ENCODE measurements at places on chromosomes 3 and 15.

DNA sequence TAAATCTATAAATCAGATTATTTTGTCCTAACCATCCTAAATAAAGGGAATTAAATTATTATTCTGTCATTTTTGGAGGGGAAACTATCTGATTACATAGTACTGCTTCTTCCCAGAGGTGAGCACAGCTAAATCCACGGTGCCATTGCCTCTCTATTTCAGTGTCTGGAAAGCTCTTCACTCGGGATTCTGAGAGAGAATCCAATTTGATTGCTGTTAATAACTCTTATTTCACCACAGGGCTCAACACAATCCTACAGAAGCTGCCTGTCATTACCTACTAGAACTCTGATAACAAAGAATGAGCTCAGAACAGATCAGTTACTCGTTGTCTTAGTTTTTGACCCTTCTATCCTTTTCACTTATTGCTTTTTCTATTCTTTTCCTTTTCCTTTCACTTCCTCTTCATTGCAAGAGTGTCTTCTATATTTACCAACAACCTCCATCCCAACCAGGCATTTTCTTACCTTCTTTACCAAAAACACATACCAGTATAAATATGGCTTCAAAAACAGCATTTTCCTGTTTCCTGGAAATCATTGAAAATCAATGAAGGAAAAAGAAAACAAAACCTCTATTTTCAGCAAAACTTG lies 30.4 kb downstream of the OXNAD1 start:
- no peak for DNase-seq

DNA sequence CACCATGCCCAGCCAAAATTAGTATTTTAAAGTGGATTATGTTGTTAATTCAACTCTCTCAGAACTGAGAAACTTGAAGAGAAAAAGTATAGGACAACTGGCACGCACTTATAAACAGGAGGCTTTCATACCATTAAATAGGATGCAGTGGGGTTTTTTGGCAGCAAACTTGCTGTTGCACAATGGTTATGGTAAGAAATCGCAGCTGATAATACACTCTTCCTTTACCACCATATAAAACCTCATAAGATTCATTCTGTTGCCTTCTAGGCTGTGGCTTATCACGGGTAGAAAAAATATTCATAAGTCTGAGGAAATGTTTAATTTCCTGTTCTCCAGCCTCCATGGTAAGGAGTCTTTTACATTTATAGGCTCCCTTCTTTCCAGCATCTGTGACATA lies 95.3 kb downstream of the TMCO5A start:
- DNase-seq, result no peak

GRCh38 chr3:66492071-66492470 lies 8.8 kb downstream of the LRIG1 start:
- DNase-seq, result no peak

GRCh38 chr3:100879195-100879810 lies 113.9 kb downstream of the ABI3BP start:
- no peak for DNase-seq

DNA sequence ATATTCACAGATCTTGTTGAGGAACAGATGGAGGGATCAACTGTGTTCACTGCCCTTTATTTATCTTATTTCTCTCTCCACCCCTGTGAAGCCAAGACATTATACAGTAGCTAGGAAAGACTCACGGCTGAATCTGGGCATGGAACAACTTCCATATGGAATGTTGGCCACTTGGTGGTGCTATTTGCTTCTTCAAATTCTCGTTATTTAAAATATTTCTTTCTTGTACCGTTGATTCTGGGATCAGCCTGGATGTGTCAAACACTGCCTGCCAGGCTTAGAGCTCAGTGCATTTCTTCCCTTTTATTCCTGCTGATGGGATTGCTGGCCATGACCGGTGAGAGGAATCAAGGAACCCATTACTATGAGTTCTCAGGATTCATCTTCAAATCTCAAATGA lies 17.5 kb upstream of the GASK1A start:
- peak; percentile 61 for DNase-seq

GRCh38 chr15:66452971-66453580 lies 44.5 kb downstream of the SNAPC5 start:
- DNase-seq, result no peak

- no peak for DNase-seq
Observed at GRCh38 chr3:23867400-23867799, 49.4 kb downstream of the NKIRAS1 start.

- DNase-seq, result no peak
Observed at GRCh38 chr15:77866596-77867125, 210.8 kb downstream of the TBC1D2B start.

DNA sequence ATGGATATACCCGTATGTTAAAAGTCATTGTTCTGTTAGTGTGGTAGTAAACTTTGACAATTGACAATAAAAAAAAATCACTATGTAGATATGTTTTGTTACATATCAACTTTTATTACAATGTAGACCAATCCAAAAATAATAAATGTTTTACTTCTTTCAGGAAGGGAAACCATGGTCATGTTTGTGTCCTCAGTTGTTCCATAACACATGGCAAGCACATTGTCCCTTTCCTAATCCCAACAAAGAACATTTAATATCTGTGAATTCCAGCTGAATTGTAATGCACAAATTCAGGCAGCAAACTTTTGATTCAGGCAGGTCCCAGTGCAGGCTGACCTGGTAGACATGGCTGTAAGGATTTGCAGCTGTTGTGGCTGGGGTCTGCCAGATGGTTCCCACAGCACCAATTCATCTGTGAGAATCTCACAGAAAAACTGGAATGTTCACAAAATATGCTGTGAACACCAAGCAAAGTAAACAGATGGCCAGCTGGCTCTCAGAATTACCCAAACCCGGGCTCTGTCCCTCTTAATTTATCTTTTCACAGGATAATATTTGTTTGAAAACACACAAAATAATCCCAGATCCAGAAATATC lies 1.9 kb upstream of the SPG21 start:
- no peak for DNase-seq

- no peak for DNase-seq
Observed at GRCh38 chr3:140438736-140439470, 239.0 kb upstream of the TRIM42 start.

GRCh38 chr3:148694116-148694515 lies 3.6 kb upstream of the AGTR1 start:
- DNase-seq, result no peak

DNA sequence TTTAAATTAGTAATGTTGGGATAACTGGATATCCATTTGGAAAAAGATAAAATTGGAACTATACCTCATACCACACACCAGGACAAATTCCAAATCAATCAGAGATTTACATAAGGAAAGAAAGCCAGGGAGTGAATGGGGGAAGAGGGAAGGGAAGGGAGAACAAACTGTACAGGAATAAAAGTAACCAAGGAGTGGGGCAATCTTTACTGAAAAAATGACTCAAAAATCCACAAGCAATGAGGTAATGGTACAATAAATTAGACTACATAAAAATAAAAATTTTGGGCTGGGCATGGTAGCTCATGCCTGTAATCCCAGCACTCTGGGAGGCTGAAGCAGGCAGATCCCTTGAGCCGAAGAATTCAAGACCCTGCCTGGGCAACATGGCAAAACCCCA lies 82.6 kb downstream of the MLH1 start:
- no peak for DNase-seq

DNA sequence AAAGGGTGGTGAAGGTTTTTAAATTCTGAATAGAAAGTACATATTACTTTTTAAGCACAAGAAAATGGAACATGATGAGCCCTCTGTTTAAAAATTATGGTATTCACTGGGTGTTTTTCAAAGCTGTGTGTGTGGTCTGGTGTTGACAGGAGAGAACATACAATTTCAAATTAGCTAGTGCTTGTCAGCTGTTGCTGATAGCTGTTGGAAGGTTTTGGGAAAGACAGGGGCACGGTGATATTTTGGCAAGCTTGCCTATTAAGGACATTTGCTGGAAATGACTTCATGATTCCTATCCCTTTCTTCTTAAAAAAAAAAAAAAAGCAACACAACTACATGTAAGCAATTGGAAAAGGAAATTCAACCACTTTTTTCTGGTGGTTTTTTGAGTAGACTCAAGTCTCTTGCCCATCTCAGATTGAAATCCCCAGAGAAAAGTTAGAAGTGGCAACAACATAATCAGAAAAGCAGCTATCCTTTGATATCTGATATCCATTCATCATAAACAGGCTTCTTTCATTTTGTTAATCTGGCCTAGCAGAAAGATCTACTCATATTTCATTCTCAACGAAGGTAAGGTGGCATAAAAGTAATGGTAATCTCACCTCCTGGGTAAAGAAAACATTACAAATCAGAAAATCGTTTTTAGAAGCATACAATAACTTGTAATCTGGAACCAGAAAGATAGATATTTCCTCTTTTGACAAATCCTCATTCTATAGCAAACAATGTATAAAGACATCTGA lies 130.0 kb downstream of the RBMS3 start:
- no peak for DNase-seq

- DNase-seq, result no peak
Observed at GRCh38 chr3:160471892-160472291, 22.3 kb upstream of the TRIM59 start.

- no peak for DNase-seq
Observed at GRCh38 chr3:102398176-102398575, 36.6 kb upstream of the ZPLD1 start.

DNA sequence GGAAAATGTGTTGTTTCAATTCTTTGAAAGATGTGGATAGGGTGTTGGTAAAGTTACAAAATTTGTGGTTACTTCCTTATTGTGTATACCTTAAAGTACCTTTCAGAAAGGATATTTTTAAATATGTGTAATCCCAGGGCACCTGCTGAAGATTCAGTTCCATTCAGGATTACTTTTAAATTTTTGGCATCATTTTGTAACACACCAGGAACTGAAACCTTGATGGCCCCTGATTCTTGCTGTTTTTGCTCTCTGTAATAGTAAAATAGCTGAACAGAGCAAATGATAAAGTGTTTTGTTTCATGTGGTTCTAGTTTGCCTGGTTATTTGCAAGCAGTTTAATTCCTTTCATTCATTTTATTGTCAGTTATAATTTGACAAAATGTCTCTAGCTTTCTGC lies 160.9 kb downstream of the KLHL25 start:
- no peak for DNase-seq

DNA sequence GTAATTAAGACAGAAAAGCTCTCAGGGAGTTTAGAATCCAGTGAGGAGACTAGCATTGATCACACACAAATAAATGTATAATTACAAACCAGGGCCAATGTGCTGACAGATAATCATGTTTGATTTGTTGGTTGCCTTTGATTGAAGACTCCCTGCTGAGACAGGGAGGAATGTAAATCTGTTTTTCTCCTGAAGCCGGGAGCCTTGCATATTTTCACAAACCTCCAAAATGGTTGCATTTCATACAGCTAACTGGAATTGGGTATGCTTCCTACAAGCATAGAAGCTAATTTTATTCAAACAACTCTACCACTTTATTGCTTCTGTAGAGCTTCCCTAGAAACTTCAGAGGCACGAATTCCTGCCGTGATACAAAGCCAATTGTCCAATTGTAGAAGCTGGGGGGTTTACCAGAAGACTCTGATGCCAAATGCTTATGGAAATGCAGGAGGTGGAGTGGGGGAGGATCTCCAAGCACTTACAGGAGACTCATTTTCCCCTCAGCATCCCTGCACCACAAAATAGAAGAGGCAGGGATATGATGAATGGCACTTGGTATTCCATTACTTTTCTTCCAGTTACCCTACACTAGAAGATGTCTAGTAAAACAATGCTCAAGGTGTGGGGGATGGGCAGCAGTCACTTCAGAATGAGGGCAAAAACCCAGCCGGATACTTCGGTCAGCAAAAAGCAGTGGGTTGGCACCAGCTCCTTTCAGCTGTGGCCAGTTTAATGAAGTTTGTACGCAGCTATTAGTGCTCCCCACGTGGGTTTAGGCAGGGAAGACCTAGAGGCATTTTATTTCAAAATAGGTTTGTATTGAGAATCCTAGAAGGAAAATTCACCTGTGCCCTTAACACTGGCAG lies 11.4 kb upstream of the MEX3B start:
- DNase-seq, result no peak

DNA sequence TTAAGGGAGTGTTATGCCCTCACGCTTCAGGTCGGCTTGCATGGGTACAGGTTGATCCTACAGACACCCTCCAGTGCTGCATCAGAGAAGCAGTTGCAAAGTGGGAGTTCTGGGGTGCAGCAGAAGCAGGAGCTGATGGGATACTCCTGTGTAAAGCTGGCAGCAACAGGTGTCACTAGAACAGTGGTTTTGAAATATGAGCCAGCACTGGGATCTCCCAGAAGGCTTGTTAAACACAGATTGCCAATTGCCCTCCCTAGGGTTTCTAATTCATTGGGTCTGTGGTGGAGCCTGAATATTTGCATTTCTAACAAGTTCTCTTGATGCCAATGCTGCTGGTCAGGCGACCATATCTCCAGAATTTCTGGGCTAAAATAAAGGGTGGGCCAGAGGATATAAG lies 350.4 kb downstream of the CLSTN2 start:
- no peak for DNase-seq

DNA sequence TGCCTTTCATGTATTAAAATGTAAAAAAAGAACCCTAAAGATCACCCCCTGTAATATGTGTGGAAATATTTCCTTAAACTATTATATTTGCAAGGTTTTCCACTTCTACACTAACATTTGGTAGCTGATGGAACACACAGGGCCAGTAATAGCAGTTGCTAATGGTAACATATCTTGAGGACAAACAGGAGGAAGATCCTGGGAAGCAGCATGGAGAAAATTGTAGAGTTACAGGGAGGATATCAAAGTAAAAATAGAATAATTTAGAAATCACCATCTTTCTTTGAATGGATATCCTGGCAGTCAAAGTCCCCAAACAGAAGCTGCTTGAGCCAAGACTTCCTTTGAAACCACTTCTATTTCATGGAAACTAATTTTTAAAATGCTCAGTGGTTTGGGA lies 29.5 kb upstream of the OSTN start:
- no peak for DNase-seq

DNA sequence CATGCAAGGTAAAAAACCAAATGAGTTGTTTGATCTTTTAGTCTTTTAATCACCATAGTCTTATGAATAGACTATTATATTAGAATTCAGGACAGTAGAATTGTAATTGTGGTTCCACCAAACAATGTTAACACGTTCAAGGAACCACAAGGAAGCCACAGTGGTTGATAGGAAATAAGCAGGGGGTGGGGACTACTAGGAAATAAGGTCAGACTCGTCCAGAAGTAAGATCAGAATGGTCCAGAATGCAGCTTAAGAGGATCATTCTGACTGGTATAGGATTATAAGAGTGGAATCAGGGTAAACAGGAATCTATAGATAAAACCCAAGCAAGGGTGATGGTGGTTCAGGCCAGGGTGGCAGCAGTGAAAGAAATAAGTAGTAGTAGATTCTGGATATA lies 7.5 kb downstream of the MYNN start:
- DNase-seq, result no peak

DNA sequence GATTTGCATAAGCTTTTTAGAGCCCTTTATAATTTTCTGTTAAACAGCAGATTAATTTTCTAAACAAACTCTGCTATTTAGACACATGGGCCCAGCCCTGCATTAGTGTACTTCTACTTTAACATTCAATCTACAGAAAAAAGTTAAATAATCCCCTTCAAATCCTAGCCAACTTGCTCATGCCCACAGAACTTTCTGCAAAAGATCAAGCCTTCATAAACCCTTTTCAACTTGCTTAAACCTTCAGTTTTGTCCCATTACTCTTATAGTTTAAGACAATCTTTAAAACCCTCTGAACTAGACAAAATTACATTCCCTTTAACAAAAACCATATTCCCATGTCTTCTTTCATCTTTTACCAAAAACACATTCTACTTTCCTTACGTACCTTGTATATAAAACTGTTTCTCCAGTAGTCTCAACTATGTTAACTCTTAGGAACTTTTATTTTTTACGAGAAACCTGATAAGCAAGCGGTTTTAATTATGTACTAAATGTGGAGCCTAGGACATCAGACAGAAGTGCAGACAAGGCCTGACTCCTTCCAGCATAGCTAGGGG lies 25.2 kb upstream of the ADGRG7 start:
- DNase-seq, result no peak

Measured in urothelium cell line (cell line).